Thymus (tissue), 14 donors: ENCODE measurements at places on chromosomes 2 and 18.

DNA sequence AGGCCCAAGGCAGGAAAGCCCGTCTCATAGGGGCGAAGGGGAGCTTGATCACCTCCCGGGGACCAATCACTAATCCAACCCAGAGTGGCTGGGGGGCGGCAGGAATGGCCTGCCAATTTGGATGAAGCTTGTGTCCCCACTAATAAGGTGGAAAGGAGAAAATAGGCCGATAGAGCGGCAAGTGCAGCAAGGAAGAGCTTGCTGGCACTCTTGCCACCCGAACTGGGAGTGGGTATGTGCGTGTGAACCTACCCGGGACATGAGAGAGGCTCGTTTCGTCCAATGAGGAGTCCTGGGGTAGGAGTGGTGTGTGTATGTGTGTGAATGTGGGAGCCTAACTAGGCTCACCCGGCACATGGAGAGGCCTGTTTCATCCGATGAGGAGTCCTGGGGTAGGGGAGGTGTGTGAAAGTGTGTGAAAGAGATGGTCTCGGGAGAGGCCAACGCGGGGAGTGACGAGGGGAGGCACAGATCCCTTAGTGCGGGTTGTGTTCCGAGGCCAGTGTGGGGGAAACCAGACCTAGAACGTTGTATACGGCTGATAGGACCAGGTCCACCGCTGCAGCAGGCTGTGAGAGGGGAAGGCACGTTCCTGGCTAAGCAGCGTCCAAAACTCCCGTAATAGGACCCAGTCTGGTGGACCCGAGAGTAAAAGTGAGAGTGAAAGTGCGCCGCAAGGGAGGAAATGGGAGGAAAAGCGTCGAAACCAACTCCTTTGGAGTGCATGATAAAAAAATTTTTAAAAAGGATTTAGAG is 47.1 kb upstream of the SELENOI start:
- peak; percentile 48 for DNase-seq

DNA sequence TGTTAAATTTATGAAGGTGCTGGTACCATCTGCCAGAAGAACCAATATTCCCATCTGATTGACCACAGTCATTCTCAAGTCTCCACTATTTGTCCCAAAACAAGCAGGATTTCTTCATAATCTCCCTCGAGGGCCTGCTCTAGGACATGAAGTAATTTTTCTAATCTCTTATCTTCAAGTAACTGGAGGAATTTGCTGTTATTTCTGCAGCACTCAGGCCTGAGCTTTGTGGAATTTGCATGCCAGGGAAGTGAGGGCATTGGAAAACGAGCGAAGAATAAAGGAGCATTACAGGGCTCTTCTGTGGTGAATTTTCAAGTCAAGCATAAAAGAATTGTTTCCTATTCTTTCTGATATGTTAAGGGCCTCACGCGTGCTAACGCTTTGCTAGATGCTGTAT is 161.2 kb upstream of the EPAS1 start:
- DNase-seq = no peak

- DNase-seq = no peak
These were observed 28.3 kb upstream of the SLC40A1 start for GRCh38 chr2:189608795-189609422.

DNA sequence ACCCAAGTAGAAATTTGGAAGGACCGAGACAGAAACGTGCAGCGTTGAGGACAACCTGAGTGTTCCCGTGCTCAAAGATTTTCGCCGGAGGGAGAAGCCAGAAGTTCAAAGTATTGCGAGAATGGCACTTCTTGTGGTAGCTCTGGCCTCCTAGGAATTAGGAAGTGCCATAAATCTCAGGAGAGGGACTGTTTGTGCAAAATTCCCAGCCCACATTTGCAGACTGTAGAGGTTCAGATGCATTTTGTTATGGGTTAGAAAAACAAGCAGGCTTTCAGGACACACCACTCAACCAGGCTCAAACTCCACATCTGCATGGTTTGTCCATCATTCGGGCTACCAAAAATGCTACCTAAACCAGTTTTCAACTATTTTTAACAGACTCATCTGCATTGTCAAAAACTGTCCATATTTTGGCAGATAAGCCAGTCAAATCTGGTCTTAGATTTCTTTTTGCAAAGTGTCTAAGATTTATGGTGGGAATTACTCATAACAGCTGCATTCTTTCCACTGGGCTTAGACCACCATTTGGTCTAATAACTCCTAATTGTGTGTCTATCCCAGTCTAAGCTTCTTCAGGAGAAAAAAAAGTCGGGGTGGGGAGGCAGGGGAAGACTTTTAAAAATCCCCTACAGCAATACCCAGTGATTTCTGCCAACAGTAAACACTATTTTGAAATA is 422.9 kb downstream of the ARHGAP15 start:
- no peak for DNase-seq

DNA sequence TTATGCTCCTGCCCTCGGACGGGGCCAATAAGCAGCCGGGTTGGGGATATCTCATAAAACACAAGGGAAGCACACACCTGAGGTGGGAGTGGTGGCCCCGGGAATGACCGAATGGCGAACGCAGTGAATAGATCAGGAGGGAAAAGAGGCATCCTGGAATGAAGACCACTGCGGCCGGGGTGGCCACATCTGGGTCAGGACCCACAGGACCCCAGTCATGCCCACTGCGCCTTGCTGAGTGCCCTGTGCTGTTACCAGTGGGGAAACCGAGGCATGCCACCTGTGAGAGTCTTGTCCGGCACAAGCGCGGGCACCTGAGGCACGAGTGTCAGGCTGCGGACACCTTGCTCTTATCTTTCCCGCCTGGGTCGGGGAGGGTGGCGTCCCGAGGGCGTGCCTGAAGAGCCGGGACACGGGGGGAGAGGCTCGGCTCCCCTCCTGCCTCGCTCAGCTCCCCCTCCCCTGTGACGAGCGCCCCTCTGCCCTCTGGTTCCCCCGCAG is 1.6 kb downstream of the PDCD1 start:
- no peak for DNase-seq

DNA sequence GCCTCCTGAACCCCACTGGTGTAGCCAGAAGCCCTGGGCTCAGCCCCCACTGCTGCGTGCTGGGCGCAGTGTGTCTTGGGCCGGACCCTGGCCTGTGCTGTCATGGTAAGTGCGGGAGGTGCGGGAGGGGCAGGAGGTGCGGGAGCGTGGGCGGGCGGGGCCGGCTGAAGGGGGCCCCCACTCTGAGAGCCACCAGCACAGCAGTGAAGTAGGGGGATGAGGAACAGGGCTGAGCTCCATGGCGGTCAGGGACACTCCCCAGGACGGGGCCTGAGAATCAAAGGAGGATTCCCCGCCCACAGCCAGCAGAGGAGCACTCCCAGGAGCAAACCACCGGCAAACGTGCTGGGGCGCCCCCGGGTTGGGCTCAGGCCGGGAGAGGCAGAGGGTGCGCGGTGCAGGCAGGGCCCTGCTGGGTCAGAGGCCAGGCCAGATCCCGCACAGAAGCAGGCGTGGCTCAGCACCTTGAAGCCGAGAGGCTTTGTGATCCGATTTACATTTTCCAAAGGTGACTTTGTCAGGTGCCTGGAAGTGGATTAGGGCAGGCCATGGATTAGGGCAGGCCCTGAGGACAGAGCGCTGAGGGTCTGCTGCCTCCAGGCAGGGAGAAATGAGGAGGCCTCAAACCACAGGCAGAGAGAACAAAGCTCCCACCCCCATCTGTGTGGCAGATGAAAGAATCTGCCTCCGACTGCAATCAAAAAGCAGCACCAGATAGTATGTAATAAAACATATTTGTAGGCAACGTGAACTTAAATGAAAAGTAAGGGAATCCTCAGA is 152.0 kb upstream of the RAB6C start:
- DNase-seq = no peak

DNA sequence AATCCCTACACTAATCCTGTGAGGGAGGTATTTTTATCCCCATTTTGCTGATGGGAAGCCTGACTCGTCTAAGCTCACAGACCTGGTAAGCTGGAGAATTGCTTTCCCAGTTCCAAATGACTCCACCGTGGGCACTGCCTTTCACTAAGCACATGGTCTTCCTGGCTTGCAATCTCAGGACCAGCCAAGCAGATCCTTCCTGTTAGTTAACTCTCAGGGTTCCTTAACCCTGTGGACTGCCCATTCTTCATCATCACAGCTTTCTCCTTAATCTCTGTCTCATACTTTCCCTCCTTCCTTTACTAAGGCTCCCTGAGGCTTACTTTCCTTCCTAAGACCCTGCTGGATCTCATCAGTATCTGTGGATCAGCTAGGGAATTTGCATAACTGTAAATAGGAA is 122.2 kb upstream of the ZEB2 start:
- no peak for DNase-seq

DNA sequence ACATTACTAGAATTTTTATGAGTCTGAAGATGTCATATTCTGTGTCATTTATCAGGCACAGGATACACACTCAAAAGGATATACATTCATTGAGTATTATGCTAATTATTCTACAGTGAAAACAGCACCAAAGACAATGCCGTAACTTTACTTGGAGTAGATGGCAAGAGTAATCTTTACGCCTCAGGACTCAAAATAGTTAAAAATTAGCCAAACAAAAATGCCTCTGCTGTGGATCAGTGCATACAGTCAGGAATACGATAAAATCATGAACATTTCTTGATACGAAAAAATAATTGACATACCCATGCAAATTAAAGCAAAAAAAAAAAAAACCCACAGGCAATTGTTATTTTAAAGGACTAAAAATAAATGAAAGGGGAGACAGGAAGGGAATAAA is 129.7 kb downstream of the NETO1 start:
- no peak for DNase-seq

- no peak for DNase-seq
These were observed 28.1 kb downstream of the TFCP2L1 start for GRCh38 chr2:121256720-121257479.

DNA sequence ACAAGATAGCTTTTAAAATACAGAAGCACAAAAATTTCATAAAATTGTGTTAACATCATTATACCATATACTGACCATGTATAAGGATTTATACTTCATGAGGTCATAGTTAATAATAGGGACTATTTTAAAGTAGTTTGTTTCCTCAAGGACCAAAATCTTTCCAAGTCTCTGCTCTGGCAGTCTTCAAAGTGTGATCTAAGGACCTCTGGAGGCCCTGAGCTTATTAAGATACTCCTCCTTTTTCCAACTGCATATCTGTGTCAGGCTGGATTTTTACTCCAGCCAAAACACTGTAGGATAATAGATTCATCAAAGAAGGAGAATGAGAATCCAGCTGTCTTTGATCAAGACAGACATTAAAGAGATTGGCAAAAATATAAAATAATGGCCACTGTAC is 1.7 kb upstream of the SCYGR2 start:
- no peak for DNase-seq

- no peak for DNase-seq
These were observed 148.8 kb upstream of the DLGAP1 start for GRCh38 chr18:4603955-4604354.
